Stimulated activated CD4-positive, alpha-beta T cell treated with anti-CD3 and anti-CD28 coated beads, Interleukin-1b, Interleukin-23, amount 100 ng/mL, for 1 hour (primary cell): ENCODE measurements at places on chromosomes 11 and 22.

DNA sequence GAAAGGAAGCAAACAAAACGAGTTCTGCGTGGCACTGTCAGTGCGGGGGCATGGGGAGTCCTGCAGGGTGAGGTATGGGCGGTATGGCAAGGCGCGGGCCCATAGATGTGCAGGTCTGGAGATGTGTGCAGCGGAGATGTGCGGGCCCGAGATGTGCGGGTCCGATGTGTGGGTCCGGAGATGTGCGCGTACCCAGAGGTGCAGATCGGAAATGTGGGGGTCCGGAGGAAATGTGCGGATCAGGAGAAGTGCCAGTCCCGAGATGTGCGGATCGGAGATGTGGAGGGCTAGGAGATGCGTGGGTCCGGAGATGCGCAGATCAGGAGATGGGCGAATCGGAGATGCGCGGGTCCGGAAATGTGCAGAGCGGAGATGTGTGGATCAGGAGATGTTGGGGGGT lies 35.9 kb downstream of the CDPF1 start:
- no peak for DNase-seq

DNA sequence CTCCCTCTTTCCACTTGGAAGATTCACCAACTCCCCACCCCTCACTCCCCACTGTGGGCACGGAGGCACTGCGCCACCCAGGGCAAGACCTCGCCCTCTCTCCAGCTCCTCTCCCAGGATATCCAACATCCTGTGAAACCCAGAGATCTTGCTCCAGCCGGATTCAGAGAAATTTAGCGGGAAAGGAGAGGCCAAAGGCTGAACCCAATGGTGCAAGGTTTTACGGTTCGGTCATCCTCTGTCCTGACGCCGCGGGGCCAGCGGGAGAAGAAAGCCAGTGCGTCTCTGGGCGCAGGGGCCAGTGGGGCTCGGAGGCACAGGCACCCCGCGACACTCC lies 397 bp upstream of the CD44 start:
- DNase-seq: no peak

DNA sequence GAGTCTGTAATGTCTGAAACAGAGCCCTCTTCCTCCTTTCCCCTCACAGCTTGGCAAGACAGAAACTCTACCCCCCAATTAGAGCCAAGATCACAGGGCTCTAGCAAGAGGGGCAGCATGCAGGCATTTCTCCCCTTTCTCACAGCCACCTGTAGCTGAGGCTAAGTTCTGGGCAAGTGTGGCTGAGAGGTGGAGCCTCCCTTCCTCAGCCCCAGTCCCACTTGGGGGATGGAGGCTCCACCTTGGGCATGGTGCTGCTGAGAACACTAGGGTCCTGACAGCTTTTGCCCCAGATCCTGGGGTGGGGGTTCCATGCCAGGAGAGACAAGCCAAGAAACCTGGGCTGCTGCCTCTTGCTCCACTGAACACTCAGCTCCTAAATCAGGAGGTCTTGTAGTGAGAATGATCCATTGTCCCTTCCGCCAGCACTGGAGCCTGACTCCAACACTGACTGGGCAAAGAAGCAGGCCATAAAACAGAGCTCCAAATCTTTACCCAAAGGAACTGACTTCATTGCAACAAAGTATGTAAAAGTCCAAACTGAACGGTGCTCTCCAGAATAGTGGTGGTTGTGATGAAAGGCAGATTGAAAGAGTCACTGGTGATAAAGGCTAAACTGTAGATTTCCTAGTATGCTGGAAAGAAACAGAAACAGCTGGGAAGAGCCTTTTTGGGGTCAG lies 25.6 kb downstream of the NARS2 start:
- no peak for DNase-seq

GRCh38 chr11:78657968-78658839 lies 83.5 kb upstream of the NARS2 start:
- DNase-seq: no peak

DNA sequence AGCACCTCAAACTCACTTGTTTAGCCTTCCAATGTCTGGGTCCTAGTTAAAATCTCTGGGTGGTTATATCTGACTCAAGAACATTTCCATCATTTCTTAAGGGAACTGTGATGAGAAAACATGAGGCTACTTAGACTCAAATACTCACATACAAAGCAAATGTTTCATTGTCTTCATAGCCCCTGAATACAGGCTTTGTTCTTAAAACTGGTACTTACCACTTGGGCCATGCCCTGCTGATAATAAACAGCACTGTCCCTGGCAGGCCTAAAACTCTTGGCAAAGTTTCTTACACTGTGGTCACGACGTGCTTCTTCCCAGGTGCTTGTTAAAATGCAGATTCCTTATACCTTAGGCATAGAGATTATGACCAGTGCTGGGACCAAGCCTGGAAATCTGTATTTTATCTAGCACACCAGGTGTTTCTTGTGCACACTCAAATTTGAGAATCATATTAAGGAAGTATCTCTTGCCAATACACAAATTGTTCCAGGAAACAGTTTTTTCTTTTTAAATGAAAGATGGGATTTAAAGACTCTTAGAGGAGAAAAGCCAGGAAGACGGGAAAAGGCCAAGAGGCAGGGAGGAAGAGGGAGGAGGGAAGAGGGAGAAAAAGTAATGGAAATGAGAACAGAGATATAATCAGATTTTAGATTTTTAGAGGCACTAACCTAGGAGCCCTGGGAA lies 287.9 kb upstream of the MPPED2 start:
- DNase-seq: no peak

GRCh38 chr11:59997800-59998199 lies 19.2 kb upstream of the OOSP4B start:
- DNase-seq: no peak

DNA sequence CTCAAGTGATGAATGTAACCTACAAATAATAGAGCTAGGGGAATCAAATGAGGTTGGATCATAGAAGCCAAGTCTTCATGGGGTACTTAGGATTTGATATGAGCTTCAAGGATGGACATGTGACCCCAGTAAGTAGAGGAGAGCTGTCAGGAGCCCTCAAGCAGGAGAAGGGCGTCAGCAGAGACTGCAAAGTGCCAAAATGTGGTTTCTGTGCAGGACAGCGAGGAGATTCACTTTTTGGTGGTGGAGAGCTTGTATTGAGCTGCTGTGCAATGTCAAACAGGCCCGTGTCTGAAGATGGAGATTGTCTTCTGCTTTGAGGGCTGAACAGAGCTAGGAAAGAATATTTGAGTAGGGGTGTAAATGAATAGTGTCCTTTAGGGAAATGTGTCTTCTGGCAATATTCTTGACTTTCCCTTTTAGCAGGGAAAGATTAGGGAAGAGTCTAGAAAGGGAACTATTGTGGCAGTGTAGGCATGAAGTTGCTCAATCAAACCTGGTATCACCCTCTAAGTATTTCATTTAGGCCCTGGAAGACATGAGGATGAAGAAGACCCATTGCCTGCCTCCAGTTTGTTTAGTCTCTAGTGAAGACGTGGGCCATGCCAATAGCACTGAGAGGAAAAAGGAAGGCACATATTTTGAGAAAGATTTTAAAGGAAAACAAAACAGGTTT lies 31.2 kb upstream of the SORL1-AS1 start:
- no peak for DNase-seq

GRCh38 chr22:24140357-24140756 lies 40.9 kb upstream of the SUSD2 start:
- DNase-seq: no peak

DNA sequence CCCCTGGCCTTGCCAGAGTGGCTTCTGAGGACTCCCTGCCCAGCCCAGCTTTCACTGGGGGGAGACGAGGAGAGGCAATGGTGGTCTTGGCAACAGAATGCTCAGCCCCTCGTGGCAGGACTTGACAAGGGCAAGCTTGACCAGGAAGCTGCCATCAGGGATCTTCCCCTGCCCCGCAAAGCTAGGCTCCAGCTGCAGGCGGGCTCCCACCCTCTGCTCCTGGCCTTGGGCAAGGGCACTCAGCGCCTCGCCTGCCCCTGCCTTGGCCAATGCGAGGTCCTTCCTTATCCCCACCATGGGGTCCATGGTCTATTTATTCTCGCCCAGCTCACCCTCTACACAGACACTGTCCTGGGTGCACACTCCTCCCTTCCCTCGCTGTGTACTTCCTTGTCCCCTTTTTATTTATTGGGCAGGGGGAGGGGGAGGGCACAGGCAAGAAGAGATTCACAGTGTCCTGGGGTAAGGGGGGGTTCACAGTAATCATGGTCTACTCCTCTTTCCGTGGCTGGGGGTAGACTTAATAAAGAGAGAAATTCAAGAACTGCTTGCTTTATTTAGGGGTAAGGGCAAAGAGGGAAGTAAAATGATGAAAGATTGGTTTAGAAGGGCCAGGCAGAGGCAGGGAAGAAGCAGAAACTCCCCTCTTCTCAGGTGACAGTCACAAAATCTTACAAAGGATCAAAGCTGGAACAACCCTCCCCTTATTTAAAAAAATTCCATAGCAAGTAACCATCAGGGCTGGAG lies 1.6 kb downstream of the GPHA2 start:
- DNase-seq: no peak

DNA sequence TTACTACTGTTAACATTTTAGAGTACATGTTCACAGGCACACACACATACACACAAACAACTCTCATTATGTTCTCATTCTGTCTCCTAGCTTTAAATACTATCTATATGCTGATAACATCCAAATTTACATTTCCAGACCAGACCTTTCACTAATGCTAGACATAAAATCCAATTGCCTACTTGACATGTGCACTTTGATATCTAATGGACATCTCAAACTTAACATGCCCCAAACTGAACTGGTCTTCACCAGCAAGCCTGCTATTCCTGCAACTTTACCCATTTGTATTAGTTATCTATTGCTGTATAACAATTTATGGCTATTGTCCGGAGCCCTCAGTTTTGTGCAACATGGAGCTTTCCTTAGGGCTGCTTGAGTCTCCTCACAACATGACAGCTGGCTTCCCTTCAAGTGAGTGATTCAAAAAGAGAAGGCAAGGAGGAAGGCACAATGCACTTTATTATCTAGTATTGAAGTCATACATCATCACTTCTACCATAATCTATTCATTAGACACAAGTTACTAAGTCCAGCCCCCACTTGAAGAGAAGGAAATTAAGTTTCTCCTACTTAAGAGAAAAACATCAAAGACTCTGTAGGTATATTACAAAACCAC lies 3.0 kb downstream of the SLC36A4 start:
- no peak for DNase-seq

- no peak for DNase-seq
These were observed 600.6 kb downstream of the BUD13 start for GRCh38 chr11:116172156-116172555.

GRCh38 chr22:49021926-49022815 lies 805.5 kb downstream of the BRD1 start:
- no peak for DNase-seq

DNA sequence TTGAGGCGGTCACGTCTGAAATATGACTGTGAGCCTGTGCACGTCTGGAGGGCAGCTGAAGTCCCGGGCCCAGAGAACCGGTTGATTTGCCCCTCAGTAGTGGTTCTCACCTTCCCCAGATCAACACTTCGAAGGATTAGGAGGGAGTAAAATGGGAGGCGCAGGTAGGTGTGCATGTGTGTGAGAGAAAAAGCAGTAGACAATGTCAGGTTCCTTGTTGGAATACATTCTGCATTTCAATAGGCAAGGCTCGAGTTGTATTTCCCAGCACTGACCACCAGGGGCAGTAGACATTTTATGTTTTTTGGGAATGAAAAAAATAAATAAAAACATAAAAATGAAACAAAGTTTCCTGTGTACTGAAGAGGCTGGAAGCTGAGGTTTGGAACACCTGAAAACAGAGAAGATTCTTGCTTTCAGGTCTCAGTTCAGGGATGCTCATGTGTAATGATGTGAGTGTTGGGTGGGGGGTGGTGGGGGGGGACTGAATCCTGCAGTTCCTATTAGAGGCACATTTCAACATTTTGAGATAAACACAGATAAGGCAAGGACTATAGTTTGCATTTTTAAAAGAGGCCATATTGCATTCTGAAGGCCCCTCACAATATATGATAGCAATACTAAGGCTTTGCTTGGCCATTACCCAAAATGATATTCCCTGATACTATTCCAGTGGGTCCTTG lies 333.9 kb downstream of the CADM1 start:
- no peak for DNase-seq

- no peak for DNase-seq
These were observed 46.9 kb upstream of the SESN3 start for GRCh38 chr11:95277868-95278267.

- DNase-seq: no peak
These were observed 29.4 kb upstream of the SMCO4 start for GRCh38 chr11:93572621-93573020.

- no peak for DNase-seq
These were observed 215.4 kb upstream of the UBASH3B start for GRCh38 chr11:122439866-122440810.

GRCh38 chr11:66609721-66610617 lies 6.5 kb upstream of the RBM14 start:
- DNase-seq: no peak

- DNase-seq: no peak
These were observed 70.3 kb downstream of the TNRC6B start for GRCh38 chr22:40247976-40248375.

GRCh38 chr11:54930930-54931329 lies 224.3 kb downstream of the OR4A5 start:
- no peak for DNase-seq
